ENCODE measurements at places on chromosomes 16 and 17.

GRCh38 chr16:85821390-85822135 lies 22.1 kb downstream of the COX4I1 start:
- peak; percentile 89 for DNase-seq

DNA sequence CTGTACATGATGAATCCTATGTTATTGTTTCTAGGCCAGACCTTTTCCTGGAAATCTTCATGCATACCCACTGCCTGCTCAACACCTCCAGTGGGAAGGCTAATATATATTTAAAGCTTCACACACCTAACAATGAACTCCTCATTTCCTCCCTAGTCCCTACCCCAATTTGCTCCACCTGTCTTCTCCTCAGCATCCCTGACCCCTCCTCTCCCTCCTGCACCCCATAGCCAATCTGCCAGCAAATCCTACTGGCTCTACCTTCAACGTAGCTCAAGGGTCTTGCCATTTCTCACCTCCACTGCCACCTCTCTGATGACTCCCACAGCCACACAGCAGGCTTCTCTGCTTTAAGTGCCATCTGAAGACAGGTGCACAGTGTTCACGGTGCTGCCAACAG lies 215.6 kb upstream of the WSB1 start:
- no peak for DNase-seq

DNA sequence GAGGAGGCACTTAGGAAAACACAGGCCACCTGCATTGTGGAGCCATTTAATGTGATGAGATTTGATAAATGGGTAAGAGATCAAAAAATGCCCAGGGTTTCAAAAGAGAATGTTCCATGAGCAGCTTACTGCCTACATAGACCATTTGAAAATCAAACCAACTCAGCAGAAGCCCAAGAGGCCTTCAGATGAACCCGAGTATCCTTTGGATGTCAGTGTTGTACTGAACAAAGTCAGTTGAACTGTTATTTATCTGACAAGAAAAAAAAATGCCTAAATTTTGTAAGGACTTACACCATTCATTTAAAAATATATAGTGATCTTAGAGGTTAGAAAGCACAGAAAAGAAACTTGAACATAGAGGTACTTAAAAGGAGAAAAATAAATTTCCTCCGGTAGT lies 381.7 kb downstream of the ZFHX3 start:
- DNase-seq: no peak

- no peak for DNase-seq
These were observed 8.2 kb downstream of the AMFR start for GRCh38 chr16:56417138-56417537.

GRCh38 chr17:42964161-42964932 lies at the start of gene AARSD1:
Gene AARSD1, minus strand, starts transcription at chr17:42964454. Its CDS starts 14 bp downstream, at chr17:42964440.
- peak; percentile 84 for DNase-seq

DNA sequence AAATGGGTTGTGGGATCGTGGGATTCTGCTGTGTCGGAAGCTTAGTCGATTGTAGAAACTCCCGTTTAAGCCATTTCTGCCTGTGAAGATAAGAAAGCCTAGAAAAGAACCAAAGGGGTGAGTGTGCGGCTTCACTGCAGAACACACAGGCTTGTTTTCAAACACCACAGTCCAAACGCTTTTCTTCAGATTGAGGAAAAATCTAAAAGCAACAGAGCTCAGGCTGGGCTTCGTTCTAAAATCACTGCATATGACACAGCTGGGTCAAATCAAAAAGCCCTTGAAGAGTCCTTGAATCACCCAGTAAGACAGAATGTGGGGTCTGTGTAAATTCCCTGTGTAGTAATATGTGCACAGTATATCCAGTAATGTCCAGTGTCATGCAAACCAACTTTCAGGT lies 25.7 kb downstream of the NUBP1 start:
- DNase-seq: no peak

- DNase-seq: peak; percentile 96
These were observed at the start of gene PCGF2 for GRCh38 chr17:38748149-38748891. Gene PCGF2, minus strand, starts transcription at chr17:38748336. Its CDS starts 7,934 bp downstream, at chr17:38740402.

DNA sequence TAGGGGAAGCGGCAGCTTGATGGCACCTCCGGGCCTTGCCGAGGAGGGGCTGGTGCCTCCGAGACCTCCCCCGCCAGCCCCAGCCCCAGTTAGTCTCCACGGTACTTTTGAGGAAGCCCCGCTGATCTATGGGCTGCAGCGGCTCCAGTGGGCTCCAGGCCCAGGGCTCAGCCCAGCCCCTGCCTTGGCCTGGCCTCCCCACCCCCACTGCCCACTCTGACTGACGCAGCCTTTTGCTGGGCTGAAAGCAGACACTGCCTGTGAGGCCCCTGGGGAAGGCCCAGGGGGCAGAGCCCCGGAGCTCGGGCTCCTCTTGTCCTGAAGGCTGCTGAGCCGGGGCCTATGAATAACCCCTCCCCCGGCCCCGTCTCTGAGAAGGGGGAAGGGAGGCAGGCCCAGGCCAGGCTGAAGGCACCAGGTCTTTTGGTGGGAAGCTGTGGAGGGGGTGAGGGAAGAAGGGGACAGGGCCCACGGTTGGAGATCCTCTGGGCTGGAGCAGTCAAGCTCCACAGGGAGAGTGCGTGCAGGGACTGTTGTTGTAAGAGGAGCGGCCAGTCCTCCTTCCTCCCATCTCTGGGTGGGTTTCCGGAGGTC lies 7.5 kb upstream of the SMTNL2 start:
- DNase-seq: peak; percentile 60

GRCh38 chr16:23690771-23691482 lies 12.2 kb downstream of the PLK1 start:
- no peak for DNase-seq

- peak; percentile 77 for DNase-seq
These were observed at the start of gene ZNF768 for GRCh38 chr16:30526137-30526822. Gene ZNF768, minus strand, starts transcription at chr16:30526566. Its CDS starts 153 bp downstream, at chr16:30526413.

DNA sequence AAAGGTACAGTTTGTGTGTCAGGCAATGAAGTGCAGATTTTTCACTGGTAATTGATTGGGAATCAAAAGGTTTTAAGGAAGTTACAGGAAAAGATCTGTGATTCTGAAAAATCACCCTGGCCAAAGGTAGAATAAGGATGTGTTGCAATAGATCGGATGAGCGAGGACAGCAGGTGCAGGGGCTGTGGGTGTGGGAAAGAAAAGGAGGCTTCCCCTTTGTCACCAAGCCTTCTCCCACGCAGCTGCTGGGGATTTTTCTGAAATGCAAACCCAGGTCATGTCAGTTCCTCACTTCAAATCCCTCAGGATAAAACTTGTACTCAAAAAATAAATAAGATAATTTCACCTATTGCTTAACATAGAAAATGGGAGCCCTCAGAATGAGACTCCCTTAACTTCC lies 47.9 kb upstream of the ARHGAP17 start:
- DNase-seq: no peak

DNA sequence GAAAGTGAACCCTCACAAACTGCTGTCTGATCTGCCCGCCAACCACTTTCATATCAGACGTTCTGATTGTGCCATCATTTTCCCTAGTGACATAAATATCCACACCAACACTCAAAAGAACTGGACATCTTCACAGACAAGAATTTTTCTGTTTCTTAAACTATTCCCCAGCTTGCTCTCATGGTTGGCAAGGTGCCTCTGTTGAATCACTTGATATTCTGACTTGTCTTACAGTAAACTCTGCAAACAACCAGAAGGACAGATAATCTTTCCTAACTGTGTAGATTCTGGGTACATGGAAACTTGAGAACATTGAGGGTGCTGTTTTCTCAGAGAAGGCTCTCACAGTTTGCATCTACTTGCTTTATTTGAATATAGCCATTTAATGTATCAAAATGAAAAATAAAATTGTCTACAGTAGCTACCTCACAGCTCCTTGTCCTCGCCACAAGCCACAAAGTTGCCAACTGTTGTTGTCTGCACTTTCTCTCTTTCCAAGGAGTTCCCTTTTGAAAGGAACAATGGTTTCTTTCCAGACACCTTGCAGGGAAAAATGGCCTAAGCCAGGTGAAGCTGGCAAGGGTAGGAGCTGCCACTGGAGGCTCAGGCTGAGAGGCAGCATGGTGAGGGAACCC lies 46.0 kb upstream of the ADAMTS18 start:
- no peak for DNase-seq

GRCh38 chr16:47461598-47462266 lies 601 bp downstream of the PHKB start:
- no peak for DNase-seq

DNA sequence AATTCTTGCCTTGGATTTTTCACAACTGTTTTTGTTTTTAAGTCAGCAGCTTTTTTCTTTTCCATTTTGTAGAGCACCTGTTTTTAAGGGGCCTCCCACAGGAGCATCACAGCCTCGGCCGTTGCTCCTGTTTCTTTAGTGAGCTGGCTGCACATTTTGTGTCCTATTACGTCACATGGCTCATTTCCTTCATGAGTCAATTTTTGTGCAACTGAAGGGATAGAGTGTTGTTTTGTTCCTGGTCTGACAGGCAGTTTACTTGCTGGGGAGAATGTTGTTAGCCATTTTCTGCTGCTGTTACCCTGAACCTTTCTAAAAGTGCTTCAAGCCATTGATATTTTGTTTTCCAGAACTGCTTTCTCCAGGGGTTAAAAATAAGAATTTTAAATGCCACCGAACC lies 45.0 kb upstream of the CRISPLD2 start:
- DNase-seq: no peak

DNA sequence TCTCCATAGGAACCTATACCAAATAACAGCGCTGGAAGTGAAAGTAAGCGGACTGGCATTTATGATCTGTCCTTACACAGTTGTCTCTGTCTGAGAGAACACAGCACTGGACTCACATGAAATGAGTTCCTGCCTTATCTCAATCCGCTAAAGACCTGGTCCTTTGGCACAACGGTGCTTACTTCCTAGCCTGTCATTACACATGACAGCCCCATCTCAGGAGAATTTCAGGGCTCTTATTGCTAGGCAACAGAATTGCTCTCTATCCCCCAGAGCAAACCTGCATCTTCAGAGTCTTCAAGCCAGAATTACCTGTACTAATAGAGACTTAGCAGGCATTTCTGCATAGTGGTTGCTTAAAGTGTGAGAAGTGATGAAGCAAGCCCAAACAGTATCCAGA lies 4.3 kb downstream of the KCNJ2 start:
- no peak for DNase-seq

GRCh38 chr17:44061446-44061845 lies 5.0 kb downstream of the LSM12 start:
- no peak for DNase-seq

- DNase-seq: no peak
These were observed 123.7 kb downstream of the SPACA3 start for GRCh38 chr17:33115366-33115765.

- peak; percentile 34 for DNase-seq
These were observed 83.3 kb downstream of the C16orf95 start for GRCh38 chr16:87233928-87234327.

DNA sequence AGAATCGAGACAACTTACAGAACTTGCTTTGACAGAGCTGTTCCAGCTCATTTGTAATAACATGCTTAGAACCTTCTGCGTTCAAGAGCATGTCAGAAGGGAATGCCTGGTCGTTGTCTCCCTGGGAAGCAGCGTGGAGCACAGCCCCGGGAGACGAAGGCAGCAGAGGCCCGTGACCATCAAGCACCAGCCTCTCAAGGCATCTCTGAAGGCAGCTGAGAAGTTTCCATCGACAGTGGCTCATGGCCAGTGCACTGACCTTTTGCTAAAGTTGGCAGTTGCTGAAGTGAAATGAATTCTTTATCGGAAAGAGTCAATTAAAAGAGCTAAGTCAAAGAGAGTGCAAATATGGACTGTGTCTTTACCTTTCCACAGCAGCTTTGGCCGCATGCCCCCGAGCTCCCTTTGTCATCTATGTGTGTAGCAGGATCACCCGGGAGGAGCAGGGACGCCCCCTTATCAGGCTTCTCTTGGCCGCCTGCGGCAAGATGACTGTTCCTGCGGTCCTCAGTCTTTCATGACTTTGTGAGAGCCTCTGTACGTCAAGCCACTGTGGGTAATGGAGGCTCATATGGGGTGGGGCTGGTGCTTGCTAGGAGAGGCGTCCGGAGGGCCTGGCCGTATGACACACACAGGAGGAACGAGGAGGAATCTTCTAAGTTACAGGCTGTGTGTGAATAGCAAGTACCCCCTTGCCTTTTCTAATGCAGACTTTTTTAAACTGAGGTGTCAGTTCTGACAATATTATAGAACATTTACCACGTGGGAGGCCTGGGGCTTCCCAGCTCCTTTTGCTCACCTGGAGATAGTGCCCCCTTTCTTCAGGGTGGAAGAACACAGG lies 54.2 kb downstream of the LDHD start:
- no peak for DNase-seq

DNA sequence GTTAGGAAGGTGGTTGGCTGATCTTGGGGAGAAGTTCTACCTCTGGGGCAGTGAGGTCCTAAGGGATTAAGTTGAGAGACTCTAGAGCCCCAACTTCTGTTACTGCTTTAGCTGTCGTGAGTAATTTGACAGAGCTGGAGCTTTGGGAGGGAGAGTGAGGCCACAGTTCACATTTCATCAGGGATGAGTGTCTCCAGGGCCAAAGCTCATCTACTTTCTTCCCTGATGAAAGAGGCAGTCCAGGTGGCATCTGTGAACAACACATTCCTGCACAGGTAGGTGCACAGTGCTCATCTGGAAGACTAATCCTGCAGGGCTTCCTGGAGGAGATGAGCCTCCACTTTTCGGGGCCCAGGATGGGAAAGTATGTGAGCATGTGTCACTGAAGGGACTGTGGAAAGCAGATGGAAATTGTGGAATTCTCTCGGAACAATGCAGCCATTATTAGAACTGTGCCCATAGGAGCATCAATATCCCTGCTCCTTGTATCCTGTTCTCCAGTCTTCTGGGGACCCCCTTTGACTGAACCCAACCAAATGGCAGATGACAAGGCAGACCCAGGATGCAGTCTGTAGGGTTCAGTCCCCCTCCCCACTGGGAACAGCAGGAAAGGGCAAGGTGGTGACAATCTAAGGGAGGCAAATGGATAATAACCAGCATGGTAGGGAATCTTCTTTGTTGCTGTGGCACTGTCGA lies 9.0 kb downstream of the DYNLL2 start:
- DNase-seq: no peak

DNA sequence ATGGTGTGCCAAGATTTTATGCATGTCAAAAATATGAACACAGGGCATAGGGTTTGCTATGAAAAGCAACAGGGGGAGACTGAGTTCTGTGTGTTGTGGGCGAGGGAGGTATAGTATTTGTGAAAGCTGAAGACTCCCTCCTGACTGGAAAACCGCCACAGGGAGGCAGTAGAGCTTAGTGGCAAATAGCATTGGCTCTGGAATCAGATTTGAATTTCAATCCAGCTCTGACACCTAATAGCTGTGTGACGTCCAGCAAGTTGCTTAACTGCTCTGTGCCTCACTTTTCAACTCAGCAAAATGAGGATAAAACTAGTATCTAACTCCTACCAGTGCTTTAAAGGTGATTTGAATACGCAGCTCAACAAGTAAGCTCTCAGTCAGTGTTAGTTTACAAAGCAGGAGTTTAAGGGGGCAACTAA lies 22.0 kb downstream of the KPNA2 start:
- DNase-seq: peak; percentile 35

- DNase-seq: no peak
These were observed 20.5 kb upstream of the ITGA3 start for GRCh38 chr17:50035421-50035879.
